ENCODE measurements at places on chromosomes 12 and 14.

- peak; percentile 58 for DNase-seq
These were observed 62.3 kb downstream of the PTPN21 start for GRCh38 chr14:88492272-88493089.

DNA sequence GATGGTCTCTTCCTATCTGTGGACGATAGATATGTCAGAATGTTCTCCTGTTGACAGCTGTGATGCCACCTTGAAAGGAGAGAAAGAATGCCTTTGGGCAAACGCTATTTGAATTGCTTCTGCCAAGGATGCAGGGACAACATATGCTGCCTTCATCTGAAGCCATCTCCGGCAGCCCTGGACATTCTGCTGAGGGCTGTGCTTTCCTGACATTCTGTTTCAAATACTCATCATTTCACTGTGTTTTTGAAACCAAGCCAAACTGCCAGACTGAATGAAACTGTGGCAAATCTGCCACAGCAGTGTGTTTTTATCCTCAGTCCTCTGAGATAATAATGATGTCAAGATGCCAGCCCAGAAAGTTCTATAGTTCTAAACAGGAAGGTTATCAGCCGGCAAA is 85.8 kb upstream of the BCAT1 start:
- DNase-seq: no peak

- no peak for DNase-seq
These were observed 15.0 kb downstream of the CSRP2 start for GRCh38 chr12:76863837-76864236.

DNA sequence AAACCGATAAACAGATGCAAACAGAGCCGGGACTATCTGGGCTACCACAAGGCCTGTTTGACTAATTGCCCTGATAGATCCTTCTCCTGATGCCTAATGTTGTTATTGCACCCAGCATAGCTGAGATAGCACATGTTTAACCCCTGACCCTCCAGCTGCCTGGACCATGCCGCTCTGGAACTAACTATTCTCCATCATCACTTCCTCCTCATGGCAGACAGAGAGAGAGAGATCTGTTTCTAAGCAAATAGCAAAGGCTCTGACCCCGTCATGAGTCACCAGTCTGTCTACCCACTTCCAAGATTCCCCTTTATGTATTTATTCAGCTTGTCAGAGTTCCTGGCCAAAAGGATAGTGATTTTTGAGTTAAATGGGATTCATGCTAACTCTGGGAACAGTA is 58.2 kb upstream of the FLRT2 start:
- peak; percentile 78 for DNase-seq

Data from smooth muscle cell of the brain vasculature (primary cell).